ENCODE measurements at places on chromosomes 2 and 18. TPM values are rescaled to one million over a fixed set of nuclear protein-coding genes. Genes with fewer than 3 reads are reported as not detected.

CAVIN2 gene
- total RNA-seq = 182 TPM

GRCh38 chr2:215659650-215660049, 223.8 kb upstream of the FN1 start:
- no peaks in the 10 kb centered on the region for H3K27me3 ChIP-seq
- no peaks in the 10 kb centered on the region for H3K36me3 ChIP-seq
- peaks cover under 1% of the 10 kb centered on the region for H3K4me1 ChIP-seq
- DNase-seq = no peak

GRCh38 chr2:185278761-185279160, 459.8 kb upstream of the FSIP2 start:
- H3K4me1 ChIP-seq = no peaks in the 10 kb centered on the region
- no peak for DNase-seq
- no peak overlapping the region for H3K27ac ChIP-seq
- no peaks in the 10 kb centered on the region for H3K36me3 ChIP-seq
- H3K4me3 ChIP-seq = no peak overlapping the region
- no peaks in the 10 kb centered on the region for H3K27me3 ChIP-seq

CROCC2 gene
- 3.4 TPM for total RNA-seq

NDUFS1 gene
- total RNA-seq = 58.2 TPM

SLC1A4 gene
- 9.7 TPM for total RNA-seq

OTX1 gene
- 0.27 TPM for total RNA-seq

GRCh38 chr18:80157708-80158343, 48.8 kb downstream of the ADNP2 start:
- no peak overlapping the region for H3K27ac ChIP-seq
- no peaks in the 10 kb centered on the region for H3K36me3 ChIP-seq
- peak; percentile 76 for DNase-seq
- no peaks in the 10 kb centered on the region for H3K4me1 ChIP-seq
- no peak overlapping the region for H3K4me3 ChIP-seq

DNA sequence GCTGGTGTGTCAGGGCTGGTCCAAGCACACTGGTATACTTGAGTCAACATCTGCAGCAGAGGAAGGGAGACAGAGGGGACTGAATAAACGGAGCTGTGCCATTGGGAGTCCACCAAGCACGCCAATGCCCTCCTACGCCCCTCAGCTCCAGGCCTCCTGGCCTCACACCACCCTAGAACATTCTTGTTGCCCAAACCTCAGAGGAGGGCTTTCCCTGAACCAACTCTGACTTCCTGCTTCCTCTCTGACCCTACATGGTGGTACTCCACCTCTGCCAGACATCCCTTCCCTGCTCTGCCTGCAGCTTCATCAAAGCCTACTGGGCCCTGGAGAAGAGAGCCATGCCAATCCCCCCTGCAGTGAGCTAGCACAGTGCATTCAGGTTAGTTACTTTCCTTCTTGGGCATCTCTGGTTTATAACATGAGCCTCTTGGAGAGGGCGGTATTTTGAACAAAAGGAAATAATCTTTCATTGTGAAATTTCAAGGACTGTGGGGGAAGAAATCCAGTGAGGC, 54.4 kb downstream of the ZBTB7C start:
- DNase-seq = no peak
- no peak overlapping the region for H3K27ac ChIP-seq
- no peaks in the 10 kb centered on the region for H3K27me3 ChIP-seq
- H3K36me3 ChIP-seq = no peaks in the 10 kb centered on the region

- H3K4me1 ChIP-seq = peaks cover 27% of the 10 kb centered on the region
- H3K27ac ChIP-seq = no peak overlapping the region
- no peak for DNase-seq
- no peaks in the 10 kb centered on the region for H3K27me3 ChIP-seq
- H3K4me3 ChIP-seq = no peak overlapping the region
Observed at GRCh38 chr2:42846932-42847595, 54.7 kb upstream of the HAAO start.

KATNAL2 gene
- total RNA-seq = 3.8 TPM

DNA sequence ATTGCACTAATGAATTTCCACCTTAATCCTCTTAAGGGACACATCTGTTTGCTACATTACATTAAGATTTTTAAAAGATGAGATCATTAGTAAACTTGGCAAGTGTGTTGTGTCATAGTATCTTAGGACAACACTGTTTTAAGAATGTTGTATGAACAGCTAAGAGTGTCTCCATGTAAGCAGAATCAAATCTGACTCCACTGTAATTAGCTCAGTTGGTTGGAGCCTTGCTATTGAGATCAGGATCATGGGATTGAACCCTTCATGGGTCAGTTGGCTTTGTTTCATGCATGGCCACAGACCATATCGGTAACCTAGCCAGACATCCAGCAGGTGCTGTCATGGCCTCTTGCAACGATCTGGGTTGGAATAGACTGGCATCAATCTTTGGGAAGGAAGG, 5.2 kb downstream of the FHOD3 start:
- H3K27ac ChIP-seq = no peak overlapping the region
- no peaks in the 10 kb centered on the region for H3K36me3 ChIP-seq
- no peak overlapping the region for H3K4me3 ChIP-seq
